ENCODE measurements at places on chromosomes 5 and 9.

GRCh38 chr5:107199756-107200155 is 471.0 kb downstream of the EFNA5 start:
- no peak for DNase-seq

GRCh38 chr9:78620764-78621163 is 323.8 kb downstream of the PSAT1 start:
- no peak for DNase-seq

DNA sequence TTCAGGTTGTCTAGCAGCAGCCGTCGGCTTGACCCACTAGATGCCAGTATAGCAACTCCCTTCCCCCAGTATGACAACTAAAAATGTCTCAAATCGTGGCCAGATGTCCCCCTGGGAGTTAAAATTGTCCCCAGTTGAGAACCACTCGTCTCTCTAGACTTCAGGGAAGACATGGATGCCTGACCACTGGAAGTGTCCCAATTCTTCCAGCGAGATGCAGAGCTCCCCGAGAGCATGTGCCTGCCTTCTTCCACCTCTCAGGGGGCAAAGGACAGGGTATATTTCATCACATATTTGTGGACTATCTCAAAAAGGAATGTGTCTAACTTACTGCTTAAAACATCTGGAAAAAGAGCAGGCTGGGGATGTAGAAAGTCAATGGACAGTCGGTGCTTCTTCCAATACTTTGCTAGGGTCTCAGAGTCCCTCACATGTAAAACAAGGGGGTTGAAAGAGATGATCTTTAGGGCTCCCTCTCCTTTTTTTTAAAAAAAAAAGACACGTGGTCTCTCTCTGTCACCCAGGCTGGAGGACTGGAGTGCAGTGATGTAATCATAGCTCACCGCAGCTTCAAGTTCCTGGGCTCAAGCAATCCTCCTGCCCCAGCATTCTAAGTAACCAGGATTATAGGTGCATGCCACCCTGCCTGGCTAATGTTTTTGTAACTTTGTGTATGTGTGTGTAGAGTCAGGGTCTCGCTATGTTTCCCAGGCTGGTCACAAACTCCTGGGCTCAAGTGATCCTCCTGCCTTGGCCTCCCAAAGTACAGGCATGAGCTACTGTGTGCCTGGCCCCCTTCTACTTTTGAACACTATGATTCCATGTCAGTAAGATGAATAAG is 190.6 kb downstream of the DAB2IP start:
- DNase-seq: no peak

- DNase-seq: no peak
Measured at GRCh38 chr9:130535818-130536521, 43.4 kb upstream of the FUBP3 start.

DNA sequence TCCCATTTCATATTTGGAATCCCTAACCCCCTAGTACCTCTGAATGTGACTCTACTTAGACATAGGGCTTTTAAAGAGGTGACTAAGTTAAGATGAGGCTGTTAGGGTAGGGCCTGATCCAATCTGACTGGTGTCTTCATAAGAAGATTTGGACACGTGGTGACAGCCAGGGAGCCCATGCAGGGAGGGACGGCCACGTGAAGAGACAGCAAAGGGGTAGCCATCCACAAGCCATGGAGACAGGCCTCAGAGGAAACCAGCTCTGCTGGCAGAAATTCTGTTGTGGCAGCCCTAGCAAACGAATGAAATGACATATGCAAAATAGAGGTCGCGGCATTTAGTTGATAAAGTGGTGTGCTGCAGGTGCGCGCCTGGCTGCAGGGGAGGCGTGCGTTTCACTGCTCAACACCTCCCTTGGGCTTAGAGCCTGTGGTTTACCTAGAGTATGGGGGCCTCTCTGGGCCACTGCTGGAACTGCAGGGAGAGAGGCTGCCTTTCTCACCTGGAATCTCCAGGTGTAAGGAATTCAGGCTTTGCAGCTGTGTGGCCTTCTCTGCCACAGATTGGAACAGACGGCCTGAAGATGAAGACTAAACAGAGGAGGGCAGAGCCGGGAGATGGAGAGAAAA is 7.1 kb upstream of the AFAP1L1 start:
- DNase-seq: peak; percentile 12

DNA sequence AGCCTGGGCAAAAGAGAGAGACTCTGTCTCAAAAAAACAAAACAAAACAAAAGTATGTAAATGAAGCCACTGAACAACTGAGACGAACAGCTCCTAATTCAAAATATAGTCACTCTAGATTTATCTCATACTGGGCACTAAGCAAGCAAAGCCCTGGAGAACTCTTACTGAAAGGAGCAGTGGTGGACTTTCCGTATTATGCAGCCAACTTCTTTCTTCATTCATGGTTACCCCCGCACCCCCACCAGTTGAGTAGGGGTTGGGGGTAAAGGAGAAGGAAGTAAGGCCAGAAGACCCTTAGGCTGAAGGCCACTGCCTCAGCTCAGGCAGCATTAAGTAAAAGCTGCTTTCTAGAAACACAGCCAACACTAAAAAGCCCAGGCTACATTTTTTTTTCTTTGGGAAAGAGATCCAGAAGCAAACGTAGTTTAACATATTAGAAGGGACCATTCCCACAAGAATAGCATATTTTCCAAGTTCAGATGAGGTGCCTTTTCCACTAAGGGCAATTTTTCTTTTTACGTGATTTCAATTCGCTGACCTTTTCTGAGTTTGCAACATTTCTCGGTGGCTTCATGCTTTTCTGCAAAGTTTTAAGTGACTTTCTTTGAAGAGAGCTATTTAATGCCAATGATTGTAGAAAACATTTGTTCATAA is 55.3 kb downstream of the MAPKAP1 start:
- DNase-seq: no peak

Measured in CD4-positive, alpha-beta T cell treated with Interleukin-2 at 100 ng/mL for 4 hours (primary cell).